ENCODE measurements at places on chromosomes 4 and X. TPM values are rescaled to one million over a fixed set of nuclear protein-coding genes. Genes with fewer than 3 reads are reported as not detected.

DNA sequence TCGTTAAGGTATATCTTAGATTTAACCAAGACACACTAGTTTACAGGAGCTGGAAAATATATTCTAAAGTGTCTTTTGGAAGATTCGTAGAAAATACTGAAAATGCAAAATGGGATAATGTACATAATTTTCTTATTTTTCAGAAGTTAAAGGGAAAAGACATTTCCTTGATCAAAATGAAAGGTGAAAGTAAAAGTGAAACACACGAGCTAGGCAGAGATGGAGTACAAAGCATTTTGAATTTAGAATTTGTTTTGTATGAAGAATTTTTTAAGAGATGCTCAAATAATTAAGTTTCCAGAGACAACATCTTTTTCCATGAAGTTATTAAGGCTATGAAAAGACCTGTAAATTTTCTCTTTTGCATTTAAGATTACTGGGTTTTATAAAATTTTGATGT lies 2192.6 kb upstream of the AGA start:
- DNase-seq, result no peak

DNA sequence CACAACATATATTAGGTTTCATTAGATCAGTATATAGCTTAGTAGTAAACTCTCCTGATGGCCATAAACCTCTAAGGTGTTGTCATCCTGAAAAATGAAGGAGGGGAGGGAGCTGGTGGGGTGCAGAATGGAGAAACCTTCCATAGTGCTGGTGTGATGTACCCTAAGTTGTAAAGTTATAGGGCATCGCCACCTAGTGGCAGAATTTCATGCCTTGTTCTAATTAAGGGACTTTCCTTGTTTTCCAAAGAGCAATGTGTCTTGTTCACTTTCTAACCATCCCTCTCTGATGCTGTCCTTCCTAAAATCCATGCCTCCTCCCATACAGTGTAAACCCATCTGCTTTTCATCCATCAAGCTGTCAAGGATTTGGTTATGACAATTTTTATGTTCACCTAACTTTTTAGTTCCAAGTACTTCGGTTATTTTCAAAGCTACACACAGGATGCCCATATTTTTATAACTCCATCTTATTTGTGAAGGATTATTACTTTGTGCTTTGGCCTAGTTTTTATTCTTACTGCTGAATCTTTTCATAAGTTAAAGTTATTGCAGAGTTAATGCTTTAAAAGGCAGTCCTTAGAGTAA lies 4.5 kb downstream of the NBDY start:
- DNase-seq, result no peak

DNA sequence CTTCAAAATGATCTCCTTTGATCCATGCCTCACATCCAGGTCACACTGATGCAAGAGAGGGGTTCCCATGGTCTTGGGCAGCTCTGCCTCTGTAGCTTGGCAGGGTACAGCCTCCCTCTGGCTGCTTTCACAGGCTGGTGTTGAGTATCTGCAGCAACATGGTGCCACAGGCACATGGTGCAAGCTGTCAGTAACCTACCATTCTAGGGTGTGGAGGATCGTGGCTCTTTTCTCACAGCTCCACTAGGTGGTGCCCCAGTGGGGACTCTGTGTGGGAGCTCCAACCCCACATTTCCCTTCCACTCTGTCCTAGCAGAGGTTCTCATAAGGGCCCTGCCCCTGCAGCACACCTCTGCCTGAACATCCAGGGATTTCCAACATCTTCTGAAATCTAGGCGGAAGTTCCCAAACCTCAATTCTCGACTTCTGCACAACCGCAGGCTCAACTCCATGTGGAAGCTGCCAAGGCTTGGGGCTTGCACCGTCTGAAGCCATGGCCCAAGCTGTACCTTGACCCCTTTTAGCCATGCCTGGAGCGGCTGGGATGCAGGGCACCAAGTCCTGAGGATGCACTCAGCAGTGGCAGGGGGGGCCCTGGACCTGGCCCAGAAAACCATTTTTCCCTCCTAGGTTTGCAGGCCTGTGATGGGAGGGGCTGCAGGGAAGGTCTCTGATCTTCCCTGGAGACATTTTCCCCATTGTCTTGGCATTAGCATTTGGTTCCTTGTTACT lies 137.8 kb upstream of the NUDT6 start:
- DNase-seq, result no peak

GRCh38 chr4:55819634-55820033 lies at the start of gene EXOC1L:
Gene EXOC1L (plus strand): TSS chr4:55819790. CDS start chr4:55820027, 237 bp downstream.
- DNase-seq, result peak; percentile 16

DNA sequence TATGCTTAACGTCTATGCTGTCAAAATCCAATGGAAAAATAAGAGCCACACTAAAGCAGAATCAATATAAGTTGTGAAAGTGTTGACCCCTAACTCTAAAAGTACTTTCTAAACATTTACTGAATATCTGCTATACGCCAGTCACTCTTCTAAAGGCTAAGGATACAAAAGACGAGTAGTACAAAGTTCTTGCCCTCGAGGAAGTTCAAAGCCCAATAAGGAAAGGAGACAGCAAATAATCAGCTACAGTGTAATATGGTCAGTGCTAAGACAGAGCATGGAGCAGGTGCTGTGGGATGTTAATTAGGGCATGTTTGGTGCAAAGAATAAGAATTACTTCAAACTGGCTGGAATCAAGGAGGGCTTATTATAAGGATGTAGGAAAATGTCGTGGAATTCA lies 31.6 kb upstream of the TMEM150C start:
- no peak for DNase-seq

GRCh38 chrX:45806410-45807121 lies 605.9 kb upstream of the DIPK2B start:
- no peak for DNase-seq

GRCh38 chrX:107630031-107630689 lies 1.9 kb downstream of the PRPS1 start:
- no peak for DNase-seq

DNA sequence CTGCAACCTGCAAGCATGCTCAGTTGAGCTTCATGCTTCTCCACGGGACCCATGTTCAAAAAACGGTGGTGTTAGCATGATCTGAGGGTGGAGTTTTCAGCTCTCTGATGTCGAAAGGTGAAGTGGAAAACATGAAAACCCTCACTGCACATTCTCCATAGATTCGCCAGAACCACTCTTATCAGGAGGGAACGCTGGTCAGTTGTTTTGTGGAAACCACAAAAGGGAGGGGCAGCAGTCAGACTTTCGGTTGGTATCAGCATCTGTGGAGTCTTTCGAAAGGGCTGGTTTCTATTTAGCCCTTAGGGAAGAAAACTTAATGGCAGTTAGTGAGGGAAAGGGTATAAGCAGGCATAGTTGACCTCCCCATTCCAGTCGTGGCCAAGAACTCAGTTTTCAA lies 12.6 kb downstream of the PPA2 start:
- no peak for DNase-seq

- DNase-seq, result no peak
Observed at GRCh38 chr4:74402692-74403456, 37.9 kb downstream of the EREG start.

DNA sequence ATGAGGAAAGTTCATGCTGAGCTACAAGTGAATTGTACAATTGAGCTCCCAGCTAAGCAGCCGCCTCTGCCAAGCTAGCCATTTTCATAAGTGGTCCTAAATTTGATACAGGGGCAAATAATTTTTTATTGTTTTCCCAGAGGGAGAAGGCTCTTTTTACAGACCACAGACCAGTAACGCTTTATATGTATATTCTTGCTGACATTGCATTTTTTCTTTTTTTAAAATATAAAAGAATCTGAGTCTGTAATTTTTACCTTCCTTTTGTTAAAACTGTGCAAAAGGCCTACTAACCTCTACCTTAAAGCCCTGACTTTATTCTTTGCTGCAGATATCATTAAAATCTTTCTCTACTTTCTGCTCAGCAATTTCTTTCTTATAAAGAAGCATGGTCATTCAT lies 501.2 kb upstream of the INTU start:
- no peak for DNase-seq

GRCh38 chrX:43002526-43003203 lies 224.7 kb upstream of the PPP1R2C start:
- no peak for DNase-seq

DNA sequence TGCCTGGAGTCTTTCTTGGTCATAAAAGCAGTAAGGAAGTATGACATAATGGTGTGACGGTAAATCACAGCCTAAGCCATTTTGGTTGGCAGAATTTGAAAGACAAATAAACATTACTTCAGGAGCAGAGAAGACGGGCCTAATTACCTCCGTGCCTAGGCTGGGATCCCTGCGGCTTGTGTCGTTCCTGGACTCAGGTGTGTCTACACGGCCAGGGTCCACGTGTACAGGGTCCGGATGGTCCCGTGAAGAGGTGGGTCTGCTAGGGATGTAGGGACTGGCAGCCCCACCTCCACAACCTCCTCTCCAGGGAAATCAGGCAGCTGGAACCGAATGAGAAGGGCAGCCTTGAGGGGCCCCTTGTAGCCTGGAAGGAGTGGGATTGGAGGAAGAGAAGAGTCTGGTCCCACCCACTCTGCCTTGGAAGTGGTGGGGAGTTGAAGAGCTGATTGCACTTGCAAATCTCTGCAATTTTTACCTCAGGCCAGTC lies 55.4 kb upstream of the PLAC1 start:
- no peak for DNase-seq

DNA sequence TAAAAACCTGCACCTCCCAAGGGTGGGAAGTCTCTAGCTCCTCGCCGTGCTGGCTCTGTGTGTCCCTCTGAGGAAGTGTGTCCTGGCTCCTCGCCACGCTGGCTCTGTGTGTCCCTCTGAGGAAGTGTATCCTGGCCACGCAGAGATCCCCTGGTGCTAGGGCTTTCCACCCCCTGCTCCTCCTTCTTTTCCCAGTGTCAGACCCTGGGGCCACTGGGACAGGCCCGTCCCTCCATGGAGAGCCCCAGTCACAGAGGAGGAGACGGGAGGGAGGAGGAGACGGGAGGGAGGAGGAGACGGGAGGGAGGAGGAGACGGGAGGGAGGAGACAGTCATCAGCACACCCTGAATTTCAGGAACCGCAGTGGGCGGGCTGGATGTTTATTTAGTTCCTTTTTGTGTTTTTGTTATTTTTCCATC lies 53.8 kb upstream of the HGFAC start:
- DNase-seq, result peak; percentile 89

- DNase-seq, result no peak
Observed at GRCh38 chr4:76210452-76210851, 3.2 kb downstream of the SCARB2 start.

GRCh38 chr4:100644150-100644549 lies 126.3 kb upstream of the EMCN start:
- no peak for DNase-seq

- no peak for DNase-seq
Observed at GRCh38 chr4:85828027-85828890, 353.3 kb downstream of the ARHGAP24 start.

- DNase-seq, result peak; percentile 56
Observed at GRCh38 chrX:368811-369562, 17.7 kb downstream of the PPP2R3B start.

GRCh38 chrX:93420525-93421082 lies 252.8 kb downstream of the NAP1L3 start:
- no peak for DNase-seq

DNA sequence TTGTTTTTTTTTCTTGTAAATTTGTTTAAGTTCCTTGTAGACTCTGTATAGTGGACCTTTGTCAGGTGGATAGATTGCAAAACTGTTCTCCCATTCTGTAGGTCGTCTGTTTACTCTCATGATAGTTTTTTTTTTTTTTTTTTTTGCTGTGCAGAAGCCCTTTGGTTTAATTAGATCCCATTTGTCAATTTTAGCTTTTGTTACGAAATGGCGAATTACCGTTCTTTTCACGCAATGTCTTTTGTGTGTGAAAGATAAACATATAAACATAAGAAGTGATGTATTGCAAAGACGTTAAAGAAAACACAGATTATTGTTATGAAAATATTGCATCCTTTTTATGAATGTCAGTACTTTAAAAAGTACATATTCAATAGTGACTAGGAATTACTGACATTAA lies 34.5 kb downstream of the MAGEA10 start:
- no peak for DNase-seq

DNA sequence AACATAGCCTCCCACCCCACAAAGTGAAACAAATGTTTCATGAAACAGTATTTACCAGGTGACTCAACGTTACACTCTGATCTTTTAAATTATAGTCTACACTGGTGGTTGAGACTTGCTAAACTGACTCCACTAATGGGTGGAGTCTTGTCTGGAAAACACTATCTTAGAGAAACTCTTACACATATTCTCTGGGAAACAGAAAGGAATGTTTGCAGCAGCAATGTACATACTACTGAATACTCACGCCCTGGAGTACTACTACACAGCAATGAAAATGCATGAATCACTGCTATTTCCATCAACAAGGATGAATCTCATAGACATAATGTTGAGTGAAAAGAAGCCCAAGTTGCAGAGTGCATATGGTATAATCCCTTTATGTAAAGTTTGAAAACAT lies 208.5 kb upstream of the IGFBP7 start:
- no peak for DNase-seq

DNA sequence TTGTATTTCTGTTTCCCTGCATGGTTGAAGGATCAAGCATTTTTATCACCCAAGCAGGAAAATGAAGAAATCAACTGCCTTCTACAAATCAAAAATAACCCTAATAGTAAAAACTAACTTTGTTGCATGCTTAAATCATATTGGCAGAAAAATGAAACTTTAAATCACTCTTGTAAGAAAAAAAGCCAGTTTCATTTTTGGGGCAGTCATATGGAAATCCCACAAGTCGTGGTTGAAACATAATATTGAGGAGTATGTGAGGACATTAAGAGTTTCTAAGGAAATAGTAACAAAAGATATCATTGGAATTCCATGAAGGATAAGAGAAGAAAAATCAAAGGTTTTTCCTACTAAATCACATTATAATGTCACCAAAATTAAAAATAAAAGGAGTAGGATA lies 8.4 kb downstream of the TEC start:
- no peak for DNase-seq

DNA sequence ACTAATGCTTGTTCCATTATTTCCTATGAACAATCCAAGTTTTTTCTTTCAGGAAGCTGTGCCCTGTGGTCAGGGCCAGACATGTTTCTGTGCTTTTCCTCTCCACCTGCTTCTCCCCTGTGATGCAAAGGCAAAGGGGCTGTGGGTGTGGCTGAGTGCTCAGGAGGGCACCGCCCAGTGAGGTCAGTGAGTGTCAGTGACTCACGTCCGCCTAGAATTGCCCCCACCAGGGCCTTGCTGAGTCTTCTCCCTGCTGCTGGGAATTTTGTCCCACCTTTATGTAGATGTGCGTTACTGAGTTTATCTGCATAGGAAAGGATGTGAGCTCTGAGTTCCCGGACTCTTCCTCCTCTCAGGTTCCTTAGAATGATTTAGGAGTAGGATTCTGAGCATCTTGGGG lies 283.2 kb downstream of the DCHS2 start:
- DNase-seq, result no peak

Gene TMSB15A
- total RNA-seq, result not detected

Gene HSFX1
- 3.0 TPM for total RNA-seq

Gene ENAM
- total RNA-seq, result 6.2 TPM

Gene TRPC3
- total RNA-seq, result 0.25 TPM

Gene RASSF6
- not detected for total RNA-seq

Gene MAGED4B
- total RNA-seq, result 1.5 TPM

Gene MTNR1A
- not detected for total RNA-seq

Gene ERVMER34-1
- total RNA-seq, result 3.9 TPM

Gene MAGEC2
- not detected for total RNA-seq

Gene AKAP4
- not detected for total RNA-seq

Gene CLCN4
- total RNA-seq, result 36.1 TPM

Gene AMOT
- total RNA-seq, result 6.1 TPM
